IMR-90 (cell line): ENCODE measurements at places on chromosomes 1 and 21. TPM values are rescaled to one million over a fixed set of nuclear protein-coding genes. Genes with fewer than 3 reads are reported as not detected.

DNA sequence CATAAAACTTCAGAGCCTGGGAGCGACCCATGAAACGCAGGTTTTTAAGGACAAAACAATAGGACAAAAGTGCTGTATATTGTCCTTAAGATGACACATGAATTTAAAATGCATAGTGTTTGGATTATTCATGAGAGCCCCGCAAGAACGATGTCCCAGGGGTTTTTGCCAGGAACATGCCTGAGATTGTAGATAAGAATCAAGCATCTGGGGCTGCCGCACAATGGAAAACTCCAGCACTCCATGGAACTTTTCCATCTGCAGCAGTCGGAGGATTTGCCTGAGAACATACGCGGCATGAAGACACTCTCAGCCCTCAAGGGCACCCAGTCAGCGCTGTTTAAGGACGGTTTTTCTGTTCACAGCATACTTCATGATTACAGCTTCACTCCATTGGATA is 5.3 kb upstream of the ERG start:
- no peak overlapping the region for H3K27ac ChIP-seq
- H3K4me1 ChIP-seq: no peaks in the 10 kb centered on the region
- peak; percentile 3 for DNase-seq
- no peak overlapping the region for H3K4me3 ChIP-seq

DNA sequence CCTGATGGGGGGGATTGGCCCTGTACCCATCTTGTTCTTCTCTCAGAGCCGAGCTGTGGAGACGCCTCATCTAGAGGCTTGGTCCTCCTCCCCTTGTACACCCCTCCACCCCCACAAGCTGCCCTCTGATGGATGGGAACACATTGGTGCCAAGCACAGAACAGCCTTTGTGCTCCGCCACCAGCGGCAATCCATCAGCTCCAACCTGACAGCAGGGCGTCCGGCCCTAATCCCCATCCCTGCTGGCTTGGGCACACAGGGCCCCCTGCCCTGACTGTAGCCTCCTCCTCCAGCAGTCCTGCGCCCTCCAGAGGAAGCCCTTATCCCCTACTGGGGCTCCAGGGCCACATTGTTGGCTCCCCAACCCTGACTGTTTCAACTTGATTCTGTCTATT is 3.8 kb upstream of the MYOG start:
- H3K4me3 ChIP-seq: no peak overlapping the region
- no peak overlapping the region for H3K27ac ChIP-seq
- peaks cover 67% of the 10 kb centered on the region for H3K27me3 ChIP-seq

DNA sequence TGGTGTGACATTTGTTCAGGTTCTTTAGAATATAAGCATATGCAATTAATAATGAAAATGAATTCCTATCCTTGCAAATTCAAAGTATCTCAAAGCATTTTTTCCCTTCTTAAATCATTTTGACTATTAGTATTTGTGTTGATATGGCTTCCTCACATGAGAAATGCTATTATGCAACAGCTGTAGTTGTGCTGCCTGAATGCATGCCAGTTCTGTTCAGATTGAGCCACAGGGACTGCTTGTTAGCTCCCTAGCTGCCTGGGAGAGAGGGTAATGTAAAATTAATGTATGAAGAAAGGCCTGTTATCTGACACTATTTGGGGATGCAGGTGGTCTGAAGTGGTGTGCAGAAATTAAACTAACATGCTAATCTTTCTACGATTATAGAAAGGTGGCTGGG is 45.5 kb downstream of the CACHD1 start:
- no peak overlapping the region for H3K27ac ChIP-seq
- no peaks in the 10 kb centered on the region for H3K36me3 ChIP-seq
- H3K27me3 ChIP-seq: no peaks in the 10 kb centered on the region
- peak; percentile 69 for DNase-seq
- H3K4me1 ChIP-seq: peaks cover 13% of the 10 kb centered on the region
- no peak overlapping the region for H3K4me3 ChIP-seq

DNA sequence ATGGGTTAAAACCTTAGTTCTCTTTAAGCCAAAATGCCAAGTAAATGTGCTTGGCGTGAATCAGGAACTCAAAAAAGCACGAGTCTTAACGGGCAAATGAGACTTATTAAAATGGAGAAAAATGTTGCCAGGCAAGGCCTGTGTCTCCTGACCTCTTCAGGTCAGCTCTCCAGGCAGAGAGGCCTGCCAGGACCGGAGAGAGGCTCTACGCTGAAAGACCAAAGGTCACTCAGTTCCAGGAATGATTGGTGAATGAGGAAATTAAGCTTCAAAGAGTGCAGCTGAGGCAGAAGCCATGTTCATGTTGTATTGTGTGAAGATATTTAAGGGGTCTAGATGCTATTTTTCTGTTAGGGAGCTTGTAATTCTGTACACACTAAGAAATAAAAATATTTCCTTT is 66.6 kb downstream of the SPAG17 start:
- H3K27me3 ChIP-seq: no peaks in the 10 kb centered on the region
- peaks cover 2% of the 10 kb centered on the region; the same call in 1 of the 2 replicates for H3K4me1 ChIP-seq
- no peaks in the 10 kb centered on the region for H3K36me3 ChIP-seq
- no peak overlapping the region for H3K4me3 ChIP-seq
- no peak for DNase-seq
- no peak overlapping the region for H3K27ac ChIP-seq

PKLR gene
- 0.03 TPM in 1 of 2 replicates, not detected in the other for polyA plus RNA-seq

CFHR5 gene
- polyA plus RNA-seq: not detected in 2 replicates

DNA sequence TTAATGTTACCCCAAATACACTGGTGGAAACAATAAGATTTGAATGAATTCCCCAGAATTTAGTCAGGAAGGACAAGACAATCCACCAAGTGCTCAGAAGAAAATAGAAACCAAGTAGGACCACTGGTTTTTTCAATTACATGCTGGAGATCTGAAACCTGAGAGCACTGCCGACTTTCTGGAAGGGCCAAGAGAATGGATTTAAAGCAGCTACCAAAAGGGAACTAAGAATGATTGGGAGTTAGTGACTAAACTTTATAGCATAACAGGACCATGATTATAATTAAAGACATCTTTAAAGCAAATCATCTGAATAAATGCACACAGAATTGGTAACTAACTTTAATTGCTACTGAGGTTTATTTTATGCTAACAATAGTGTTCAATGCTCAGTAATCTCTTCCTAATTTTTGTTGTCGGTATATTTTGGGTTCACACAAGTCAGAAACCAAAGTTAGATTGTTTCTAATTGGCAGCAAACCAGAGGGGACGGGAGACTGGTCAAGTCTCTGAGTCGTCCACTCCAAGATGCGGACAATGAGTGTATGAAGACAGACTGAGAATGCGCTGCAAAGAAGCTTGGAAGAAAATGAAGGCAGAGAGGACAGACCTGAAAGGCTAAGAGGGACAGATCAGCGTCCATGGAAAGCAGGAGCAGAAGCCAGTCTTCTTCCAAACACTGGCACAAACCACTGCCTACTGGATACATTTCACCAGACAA is 2.3 kb upstream of the RGS13 start:
- H3K4me3 ChIP-seq: no peak overlapping the region
- peak; percentile 47 for DNase-seq
- H3K36me3 ChIP-seq: no peaks in the 10 kb centered on the region
- H3K4me1 ChIP-seq: peaks cover 5% of the 10 kb centered on the region

GRCh38 chr1:86419277-86419903 is 4.6 kb upstream of the CLCA2 start:
- no peaks in the 10 kb centered on the region for H3K36me3 ChIP-seq
- H3K27me3 ChIP-seq: peaks cover 4% of the 10 kb centered on the region; the same call in 1 of the 2 replicates
- no peak for DNase-seq
- no peak overlapping the region for H3K4me3 ChIP-seq
- no peaks in the 10 kb centered on the region for H3K4me1 ChIP-seq

DNA sequence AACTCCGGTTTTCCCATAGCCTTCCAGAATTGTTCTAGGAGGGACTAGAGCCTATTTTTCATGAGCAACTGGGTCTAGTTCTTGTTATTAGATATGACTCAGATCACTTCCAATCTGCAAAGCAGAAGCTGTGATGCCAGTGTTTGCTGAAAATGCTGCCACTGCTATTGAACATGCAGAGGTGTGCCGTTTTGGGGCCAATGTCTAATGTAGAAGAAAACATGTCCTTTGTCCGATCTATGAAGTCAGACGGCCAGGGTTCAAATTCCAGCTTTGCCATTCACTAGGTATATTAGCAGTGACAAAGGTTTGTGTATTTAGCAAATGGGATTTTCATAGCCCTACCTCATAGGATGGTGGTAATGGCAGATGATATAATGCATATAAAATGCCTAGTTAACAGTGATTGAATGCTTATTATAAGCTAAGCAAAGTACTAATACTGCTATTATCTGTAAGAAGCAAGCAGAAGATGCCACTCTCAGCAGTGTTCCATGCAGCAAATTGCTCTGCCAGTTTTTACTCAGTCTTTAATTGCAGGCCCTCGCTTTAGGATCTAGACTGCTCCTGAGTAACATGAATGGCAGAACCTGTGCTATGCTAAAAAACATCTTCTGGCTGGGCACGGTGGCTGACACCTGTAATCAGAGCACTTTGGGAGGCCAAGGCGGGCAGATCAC is 40.1 kb upstream of the CXADR start:
- H3K27me3 ChIP-seq: no peaks in the 10 kb centered on the region
- no peaks in the 10 kb centered on the region for H3K36me3 ChIP-seq
- no peak for DNase-seq

TIE1 gene
- 7.5 and 8.5 TPM in 2 replicates for polyA plus RNA-seq

GRCh38 chr1:153360592-153361479 is 3.2 kb downstream of the S100A9 start:
- H3K27me3 ChIP-seq: peaks cover 15% of the 10 kb centered on the region
- no peaks in the 10 kb centered on the region for H3K36me3 ChIP-seq
- no peaks in the 10 kb centered on the region for H3K4me1 ChIP-seq
- no peak overlapping the region for H3K27ac ChIP-seq
- no peak overlapping the region for H3K4me3 ChIP-seq

KRTAP19-3 gene
- polyA plus RNA-seq: not detected in 2 replicates

DNA sequence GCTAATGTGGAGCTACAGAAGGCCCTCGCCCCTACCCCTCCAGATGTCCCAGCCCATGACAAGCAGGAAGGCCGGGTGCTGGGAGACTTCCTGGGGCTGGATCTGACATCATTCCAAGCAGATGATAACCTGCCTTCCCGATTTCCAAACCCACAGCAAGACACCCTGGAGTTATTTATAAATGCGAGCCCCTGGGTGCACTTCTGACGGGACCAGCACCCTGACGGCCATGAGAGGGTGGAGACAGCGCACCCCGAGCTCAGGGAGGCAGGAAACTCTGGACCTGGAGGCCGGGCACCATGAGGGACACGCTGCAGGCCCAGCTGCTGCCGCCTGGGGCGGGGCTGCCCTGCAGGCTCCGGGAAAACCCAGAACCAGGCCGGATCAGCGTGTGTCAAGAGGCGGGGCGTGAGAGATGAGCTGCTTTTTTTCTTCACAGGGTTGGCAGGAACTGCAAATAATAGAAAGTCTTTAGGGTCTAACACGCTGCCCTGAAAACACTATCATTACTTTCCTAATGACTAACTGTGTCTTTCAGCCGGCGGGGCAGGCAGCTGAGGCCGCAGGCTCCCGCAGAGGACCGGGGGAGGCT is 2.5 kb upstream of the PCBP3 start:
- no peaks in the 10 kb centered on the region for H3K4me1 ChIP-seq
- H3K27ac ChIP-seq: no peak overlapping the region
- no peak overlapping the region for H3K4me3 ChIP-seq
- DNase-seq: peak; percentile 18
- H3K27me3 ChIP-seq: peaks cover 12% of the 10 kb centered on the region
- no peaks in the 10 kb centered on the region for H3K36me3 ChIP-seq

- H3K4me3 ChIP-seq: no peak overlapping the region
- H3K4me1 ChIP-seq: peaks cover 4% of the 10 kb centered on the region
- no peak for DNase-seq
- H3K27me3 ChIP-seq: no peaks in the 10 kb centered on the region
- H3K27ac ChIP-seq: no peak overlapping the region
- no peaks in the 10 kb centered on the region for H3K36me3 ChIP-seq
These were observed 5.6 kb upstream of the CTPS1 start for GRCh38 chr1:40973912-40974311.
